ENCODE measurements at places on chromosomes 5 and 9.
A peak's percentile ranks its signal among the peaks of the same experiment; 100 is the strongest.

DNA sequence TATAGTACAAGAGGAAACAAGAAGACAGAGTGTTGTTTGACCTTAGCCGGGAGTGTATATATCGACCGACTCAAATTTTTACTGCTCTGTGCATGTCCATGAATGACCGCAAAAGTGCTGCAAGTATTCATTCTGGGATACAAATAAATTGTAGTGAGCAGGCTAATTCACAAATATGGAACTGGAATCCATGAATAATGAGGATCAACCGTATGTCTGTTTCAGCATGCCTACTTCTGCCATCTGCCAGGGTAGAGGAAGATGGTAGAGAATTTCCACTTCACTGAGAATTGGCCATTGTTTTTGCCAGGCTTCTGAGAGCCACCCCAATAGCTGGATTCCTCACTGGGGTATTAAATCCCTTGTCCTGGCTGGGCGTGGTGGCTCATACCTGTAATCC lies 8.5 kb upstream of the RALGPS1 start:
- DNase-seq: no peak

DNA sequence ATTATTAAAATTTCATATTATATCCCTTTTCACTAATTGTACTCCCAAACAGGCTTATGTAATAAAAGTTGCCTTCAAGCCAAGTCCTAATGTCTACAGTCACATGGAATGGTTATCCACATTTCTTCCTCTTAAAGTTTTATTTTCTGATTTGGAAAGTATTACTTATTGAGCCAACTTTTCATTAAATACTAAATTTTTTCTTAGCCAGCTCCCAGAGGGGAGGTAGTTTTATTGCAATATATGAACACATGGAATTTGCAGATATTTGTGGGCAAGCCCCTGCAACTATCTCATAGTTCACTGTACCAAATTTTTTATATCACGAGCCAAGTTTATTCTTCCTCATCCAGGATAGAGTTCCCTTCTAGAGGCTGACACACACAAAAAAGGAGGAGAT lies 332.8 kb upstream of the PTGER4 start:
- no peak for DNase-seq

DNA sequence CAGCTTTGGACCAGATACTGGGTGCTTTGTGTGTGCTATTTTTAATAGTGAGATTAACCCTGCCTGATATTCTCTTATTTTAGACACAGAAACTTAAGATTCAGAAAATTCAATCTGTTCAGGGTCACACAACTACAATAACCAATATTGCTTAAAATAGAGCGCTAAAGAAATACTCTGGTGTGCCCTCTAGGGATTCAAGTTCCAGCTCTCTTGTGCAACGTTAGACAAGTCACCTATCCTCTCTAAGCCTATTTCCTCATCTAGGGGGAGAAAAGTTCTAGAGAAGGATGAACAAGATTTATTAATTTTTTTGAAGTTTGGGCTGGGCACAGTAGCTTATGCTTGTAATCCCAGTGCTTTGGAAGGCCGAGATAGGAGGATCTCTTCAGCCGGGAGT lies 2.1 kb upstream of the SCAI start:
- no peak for DNase-seq

- no peak for DNase-seq
Measured at GRCh38 chr5:138926257-138926656, 51.1 kb upstream of the LRRTM2 start.

- no peak for DNase-seq
Measured at GRCh38 chr9:93460689-93461413, 7.5 kb upstream of the FAM120AOS start.

GRCh38 chr5:68464424-68464823 lies 248.9 kb downstream of the PIK3R1 start:
- peak; percentile 30 for DNase-seq

DNA sequence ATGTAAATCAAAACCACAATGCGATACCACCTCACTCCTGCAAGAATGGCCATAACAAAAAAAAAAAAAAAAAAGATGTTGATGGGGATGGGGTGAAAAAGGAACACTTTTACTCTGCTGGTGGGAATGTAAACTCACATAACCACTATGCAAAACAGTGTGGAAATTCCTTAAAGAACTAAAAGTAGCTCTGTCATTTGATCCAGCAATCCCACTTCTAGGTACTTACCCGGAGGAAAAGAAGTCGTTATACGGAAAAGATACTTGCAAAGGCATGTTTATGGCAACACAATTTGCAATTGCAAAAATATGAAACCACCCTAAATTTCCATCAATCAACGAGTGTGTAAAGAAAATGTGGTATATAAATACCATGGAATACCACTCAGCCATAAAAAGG lies 205.0 kb downstream of the TENT4A start:
- DNase-seq: no peak

DNA sequence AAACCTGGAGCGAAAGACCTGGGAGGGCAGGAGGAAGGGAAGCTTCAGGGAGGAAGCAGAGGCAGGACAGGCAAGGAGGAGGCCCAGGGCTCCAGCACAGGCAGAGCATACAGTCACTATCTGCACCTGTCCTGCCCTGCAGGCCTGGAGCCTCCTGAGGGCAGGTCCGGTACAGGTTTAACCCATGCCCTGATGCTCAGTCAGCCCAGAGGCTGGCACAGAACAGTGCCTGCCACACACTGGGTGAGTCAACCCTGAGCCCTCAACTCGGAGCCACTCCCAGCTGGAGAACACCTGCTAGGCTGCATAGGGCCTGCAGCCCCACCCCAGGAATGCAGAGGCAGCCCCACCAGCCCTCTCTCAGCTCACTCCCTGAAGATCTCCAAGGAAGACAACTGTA lies 161.5 kb upstream of the PHYKPL start:
- no peak for DNase-seq

DNA sequence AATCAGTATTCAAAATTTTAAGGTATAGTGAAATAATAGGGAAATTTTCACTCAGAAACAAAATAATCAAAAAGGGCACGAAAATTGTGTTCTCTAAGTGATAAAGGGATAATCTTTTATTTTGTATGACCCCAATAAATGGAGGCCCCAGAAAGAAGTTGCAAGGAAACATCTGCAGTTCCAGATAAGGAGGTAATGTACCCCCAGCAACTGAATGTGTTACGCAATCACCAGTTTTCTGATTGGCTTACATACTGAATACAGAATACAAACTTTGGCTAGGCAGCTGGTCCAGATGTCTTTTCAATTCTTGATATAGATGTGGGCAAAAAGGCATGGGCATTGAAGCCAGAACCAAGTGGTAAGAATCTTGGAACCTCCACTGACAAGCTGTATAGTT lies 1.7 kb upstream of the TOPORS start:
- DNase-seq: no peak

GRCh38 chr9:4982721-4983482 lies 2.2 kb upstream of the JAK2 start:
- no peak for DNase-seq

- no peak for DNase-seq
Measured at GRCh38 chr9:74431467-74431866, 65.7 kb upstream of the RORB start.

DNA sequence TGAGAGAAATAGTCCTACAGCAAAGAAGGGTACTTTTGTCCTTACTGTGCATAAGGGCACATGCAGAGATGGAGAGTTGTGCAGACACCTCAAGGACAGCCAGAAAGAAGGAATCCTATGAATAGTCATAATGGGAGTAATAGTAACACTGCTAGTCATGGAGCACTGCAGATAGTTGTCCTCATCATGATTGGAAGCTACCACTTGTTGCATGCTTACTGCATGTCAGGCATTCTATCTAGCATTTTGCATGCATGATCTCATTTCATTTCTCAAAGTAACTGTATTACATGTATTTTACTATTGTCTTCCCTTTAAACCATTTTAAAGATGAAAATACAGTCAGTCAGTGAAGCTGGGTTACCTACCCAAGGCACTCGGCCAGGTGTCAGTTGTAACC lies 81.3 kb downstream of the PIK3R1 start:
- DNase-seq: no peak

GRCh38 chr5:31380049-31380448 lies 151.8 kb downstream of the DROSHA start:
- DNase-seq: no peak

DNA sequence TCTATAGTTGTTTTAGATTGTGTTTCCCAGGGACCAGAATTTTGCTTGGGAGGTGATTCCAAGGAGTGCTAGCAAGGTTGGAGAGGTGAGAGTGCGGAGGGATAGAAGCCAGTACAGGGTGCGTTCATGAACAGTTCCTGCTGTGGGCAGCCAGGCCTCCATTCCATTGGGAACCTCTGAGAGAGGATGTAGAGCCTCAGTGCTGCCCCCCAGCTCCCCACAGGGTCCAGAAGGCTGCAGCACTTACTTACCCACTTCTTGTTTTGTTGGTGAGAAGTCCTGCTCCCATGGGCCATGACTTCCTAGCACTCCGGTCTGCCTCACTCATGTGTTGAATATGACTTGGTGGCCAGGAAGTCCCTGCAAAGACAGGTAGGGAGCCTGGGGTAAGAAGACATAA lies 128.2 kb upstream of the GAS1 start:
- DNase-seq: no peak

- no peak for DNase-seq
Measured at GRCh38 chr5:76467216-76467615, 64.1 kb downstream of the IQGAP2 start.

- no peak for DNase-seq
Measured at GRCh38 chr9:129696944-129697655, 31.7 kb downstream of the PRRX2 start.

DNA sequence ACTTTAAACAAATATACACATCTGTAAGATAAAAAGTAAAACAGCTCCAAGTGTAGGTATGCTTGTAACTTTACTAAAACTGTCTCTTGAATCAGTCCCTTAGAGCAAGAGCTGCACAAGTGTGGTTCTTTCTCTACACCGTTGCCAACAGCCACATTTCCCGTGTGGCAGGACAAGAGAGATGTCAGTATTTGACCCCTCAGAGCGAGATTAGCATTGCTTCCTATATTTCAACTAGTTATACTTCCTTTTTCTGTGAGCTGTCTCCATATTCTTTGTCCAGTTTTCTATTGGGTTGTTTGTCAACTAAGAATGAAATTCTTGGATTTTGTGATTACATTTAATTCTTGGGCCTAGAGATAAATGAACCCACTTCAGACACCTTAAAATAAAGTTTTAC lies 8.0 kb downstream of the PLIN2 start:
- no peak for DNase-seq

- no peak for DNase-seq
Measured at GRCh38 chr5:61783481-61783880, 451.4 kb downstream of the ZSWIM6 start.

DNA sequence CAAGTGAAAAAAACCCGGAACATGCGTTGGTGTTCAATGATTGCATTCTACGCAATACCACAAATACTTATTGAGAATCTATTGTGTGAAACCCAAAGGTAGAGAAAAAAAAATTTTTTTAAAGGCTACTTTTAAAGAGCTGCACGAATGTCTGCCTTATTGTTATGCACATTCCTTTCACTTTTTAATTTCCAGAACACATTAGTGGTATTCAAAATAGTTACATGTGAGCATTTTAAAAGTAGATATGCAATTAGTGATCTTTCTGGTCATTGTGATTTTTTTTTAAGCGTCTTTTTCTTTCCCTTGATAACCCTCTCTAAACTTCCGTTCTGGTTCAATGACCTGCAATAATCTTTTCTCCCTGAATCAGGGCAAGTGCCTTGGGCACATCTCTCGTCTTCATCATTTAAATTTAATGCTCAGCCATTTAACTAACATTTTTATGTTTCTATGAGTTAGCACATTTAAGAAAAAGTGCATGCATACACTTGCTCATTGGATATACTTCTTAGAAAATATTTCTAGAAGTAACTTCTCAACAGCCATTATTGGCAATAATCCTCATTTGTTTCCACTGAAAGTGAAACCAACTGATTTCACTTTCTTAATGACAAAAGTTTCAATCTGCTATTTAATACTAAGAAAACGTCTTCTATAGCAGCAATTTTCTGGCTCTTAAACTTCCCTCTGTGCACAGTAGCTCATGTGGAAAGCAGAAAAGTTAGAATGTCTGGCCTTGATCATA lies 80.3 kb downstream of the CDH6 start:
- no peak for DNase-seq
